ENCODE measurements at places on chromosomes 11 and 22.

DNA sequence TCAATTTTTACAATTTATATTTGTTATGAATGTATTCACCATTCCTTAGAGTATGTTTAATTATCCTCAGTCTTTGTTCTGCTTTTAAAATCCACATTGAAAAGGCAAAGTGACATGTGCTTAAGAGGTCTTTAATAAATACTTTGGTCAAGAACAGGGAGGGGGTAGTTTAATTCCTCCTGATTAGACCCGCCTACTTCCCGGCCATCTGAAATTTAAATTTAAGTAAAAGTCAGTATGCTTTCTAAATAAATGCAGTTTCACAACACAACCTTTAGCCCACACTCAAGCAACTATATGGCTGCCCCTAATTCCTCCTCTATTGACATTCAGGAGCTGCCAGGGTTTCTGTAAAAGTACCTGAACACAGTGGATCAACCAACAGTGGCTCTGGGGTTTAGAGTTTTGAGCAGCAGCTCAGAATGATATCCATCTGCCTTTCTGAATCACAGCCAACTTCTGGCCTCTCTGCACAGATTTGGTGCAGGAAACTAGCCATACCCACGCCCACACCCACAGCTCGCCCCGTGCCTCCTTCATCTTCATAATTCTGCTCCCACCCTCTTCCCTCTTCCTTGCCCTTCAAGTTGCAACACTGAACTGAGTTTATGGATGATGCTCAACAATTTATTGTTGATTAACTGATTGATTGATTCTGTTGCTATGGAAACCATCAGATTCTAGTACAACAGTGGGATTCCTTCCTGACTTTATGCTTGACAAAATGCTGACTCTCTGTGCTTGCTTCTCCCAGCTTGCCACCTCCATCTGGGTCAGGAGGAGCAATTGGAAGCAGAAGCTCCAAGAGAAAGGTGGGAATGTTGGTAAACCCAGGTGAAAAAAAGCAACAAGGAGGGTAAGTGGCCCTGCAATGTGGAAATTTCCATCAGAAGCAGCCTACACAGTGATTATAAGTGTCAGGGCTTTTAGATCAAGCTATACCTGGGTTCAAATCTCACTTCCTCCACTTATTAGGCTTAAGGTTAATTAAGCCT is 70.8 kb downstream of the PANX1 start:
- DNase-seq: no peak

DNA sequence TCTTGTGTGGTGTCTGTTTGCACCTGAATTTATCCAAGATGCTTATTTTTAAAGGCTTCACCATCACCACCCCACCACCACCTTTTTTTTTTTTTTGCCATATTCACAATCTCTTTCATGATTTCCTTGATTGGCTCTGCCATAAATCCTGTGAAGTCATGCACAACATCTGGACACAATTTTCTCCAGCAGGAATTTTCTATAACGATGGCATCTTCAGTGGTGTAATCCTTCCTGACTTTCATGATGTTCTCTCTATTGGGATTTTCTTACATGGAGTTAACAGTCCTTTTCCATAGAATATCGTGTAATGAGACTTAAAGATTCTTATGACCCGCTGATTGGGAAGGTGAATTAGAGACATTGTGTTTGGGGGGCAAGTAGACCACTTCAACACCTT is 17.8 kb downstream of the ZFP91 start:
- peak; percentile 27 for DNase-seq

GRCh38 chr22:29328055-29328454 is 12.6 kb upstream of the RASL10A start:
- no peak for DNase-seq

DNA sequence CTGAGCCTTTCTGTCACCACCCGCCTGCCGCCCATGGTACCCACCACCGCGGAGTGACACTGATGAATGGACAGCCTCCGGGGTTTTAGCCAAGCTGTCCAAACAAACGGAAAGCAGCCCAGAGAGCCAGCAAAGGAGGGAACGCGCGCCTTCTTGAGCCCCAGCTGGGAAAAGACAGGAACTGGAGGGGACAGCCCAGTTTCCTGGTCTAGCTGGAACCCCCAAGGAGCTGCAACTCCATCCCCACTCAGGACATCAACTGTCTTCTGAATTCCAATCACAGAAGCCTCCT is 33.7 kb downstream of the SHISAL1 start:
- DNase-seq: no peak

DNA sequence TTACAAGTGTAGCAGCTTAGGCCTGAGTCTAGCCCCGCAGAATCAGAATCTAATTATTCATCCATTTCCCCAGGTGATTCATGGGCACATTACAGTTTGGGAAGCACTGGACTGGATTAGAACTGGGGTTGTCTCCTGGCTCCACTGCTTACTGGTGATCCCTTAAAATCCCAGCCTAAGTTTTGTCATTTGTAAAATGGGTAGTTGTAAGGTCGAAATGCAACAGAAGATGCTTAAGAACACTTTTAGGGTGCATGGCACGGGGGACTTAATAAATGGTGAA is 1.3 kb downstream of the STX3 start:
- DNase-seq: no peak

- peak; percentile 80 for DNase-seq
Measured at GRCh38 chr11:47886096-47886495, 37.9 kb upstream of the NUP160 start.

GRCh38 chr11:36268337-36268985 is 20.8 kb downstream of the COMMD9 start:
- no peak for DNase-seq

- DNase-seq: no peak
Measured at GRCh38 chr11:103315248-103315647, 206.0 kb downstream of the DYNC2H1 start.

- DNase-seq: no peak
Measured at GRCh38 chr11:8093931-8094575, 13.0 kb downstream of the TUB start.

- DNase-seq: no peak
Measured at GRCh38 chr11:820655-821511, 2.2 kb downstream of the PNPLA2 start.

- peak; percentile 74 for DNase-seq
Measured at GRCh38 chr11:13343931-13344717, 66.5 kb downstream of the BMAL1 start.

- peak; percentile 47 for DNase-seq
Measured at GRCh38 chr11:67345920-67346819, 7.2 kb downstream of the POLD4 start.

DNA sequence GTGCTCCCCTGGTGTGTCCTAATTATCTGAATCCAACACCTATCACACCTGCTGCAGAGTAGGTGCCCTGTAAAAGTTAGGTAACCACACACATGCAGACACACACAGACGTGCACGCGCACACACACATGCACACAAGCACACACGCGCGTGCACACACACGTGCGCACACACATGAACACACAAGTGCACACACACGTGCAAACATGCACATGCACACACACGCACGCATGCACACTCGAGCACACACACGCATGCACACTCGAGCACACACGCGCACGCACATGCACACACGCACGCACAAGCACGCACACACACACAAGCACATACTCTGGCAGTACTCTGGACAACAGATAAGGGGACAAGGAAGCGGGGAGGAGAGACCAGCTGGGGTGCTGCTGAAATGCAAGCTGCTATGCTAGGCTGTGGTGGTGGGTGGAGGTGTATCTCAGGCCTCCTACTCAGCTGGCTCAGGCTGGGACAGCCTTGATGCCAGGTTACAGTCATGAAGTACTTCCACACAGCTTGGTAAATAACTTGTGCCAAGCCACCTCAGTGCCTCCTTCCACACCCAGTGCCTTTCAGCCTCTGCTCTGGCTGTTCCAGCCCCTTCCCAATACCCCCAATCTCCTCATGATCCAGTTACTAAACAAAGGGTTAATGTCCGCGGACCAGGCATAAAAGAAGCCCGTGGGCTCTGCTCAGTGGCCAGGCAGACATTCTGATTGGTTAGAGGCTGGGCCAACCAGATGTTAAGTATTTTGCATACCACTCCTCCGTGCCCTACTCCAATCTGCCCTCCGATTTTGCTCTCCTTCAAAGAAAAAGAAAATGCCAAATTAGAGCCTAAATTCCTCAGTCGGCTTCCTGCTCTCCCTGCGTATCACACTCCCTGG is 374.1 kb downstream of the TENM4 start:
- DNase-seq: no peak

GRCh38 chr11:44149651-44150050 is 54.2 kb downstream of the EXT2 start:
- no peak for DNase-seq

GRCh38 chr11:93801366-93801765 is 17.3 kb downstream of the MED17 start:
- no peak for DNase-seq

DNA sequence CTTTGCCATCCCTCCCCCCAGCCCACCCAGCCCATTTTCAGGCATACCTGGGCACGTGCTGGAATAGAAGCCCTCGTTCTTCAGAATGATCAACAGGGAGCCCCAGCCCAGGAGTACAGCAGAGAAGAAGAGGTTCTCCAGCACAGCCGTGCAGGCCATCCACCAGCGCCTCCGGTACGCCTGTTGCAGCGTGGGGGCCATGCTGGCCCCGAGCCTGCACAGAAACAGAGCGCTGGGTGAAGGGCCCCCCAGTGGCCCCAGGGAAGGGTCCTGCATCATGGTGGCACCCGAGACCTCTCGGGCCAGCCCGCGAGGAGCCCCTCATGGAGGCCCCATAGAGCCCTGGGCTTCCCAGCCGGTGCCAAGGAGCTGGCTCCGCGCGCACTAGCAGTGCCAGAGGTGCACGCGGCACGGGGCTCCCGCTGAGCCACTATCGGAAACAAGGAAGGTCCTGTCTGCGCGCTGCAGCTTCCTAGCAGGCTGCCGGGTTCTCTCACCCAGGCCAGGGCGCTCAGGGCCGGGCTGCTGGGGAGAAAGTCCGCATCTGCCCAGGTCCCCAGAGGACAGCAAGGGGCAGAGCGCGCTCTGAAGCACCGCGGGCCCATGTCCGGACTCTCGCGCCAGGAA is 1.5 kb downstream of the SLC43A1 start:
- DNase-seq: no peak

DNA sequence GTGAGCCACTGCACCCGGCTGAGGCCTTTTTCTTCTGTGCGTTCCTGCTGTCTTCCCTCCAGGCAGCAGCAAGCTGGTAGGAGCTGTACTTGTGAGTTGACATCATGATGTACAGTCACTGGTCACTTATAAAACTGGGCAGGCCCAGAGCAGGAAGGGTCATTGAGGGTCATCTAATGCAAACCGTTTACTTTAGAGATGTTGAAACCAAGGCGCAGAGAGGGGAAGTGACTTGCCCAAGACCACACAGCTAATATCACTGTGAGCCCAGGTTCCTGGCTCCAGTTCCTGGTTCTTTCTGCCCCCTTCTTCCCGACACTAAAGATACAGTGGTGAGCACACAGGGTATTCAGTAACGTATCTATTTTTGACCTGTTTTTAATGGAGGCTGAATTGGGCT is 27.3 kb downstream of the PTPRJ start:
- no peak for DNase-seq

GRCh38 chr11:72102631-72102945 is 509 bp downstream of the LAMTOR1 start:
- DNase-seq: no peak

DNA sequence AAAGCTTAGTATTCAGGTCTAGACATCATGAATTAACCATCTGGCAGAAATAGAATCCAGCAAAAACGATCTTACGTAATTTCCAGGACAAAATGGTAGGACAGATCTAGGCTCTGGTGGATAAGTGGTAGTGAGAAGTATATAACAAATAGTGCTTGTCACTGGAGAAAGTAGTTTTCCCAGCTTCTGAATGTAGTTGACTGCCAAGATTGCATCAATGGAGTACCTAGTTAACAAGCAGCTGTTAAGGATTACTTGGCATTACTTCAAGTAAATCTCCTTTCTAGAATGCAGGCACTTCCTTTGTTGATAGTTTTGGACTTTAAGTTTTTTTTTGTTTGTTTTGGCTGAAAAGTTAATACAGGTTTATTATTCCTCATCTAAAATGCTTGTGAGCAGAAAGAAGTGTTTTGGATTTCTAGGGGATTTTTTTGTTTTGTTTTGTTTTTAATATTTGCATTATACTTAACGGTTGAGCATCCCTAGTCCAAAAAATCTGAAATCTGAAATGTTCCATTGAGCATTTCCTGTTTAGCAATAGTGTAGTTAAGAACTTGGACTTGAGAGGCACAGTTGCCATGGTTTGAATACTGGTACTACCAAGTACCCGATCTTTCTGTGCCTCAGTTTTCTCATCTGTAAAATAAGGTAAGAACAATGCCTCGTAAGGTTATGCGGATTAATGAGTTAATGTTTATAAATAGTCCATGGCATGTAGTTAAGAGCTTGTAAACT is 20.3 kb downstream of the FAM118B start:
- DNase-seq: peak; percentile 10

All from fibroblast of skin of abdomen (primary cell).